Endodermal cell (in vitro differentiated cells): ENCODE measurements at places on chromosomes 4 and X.

DNA sequence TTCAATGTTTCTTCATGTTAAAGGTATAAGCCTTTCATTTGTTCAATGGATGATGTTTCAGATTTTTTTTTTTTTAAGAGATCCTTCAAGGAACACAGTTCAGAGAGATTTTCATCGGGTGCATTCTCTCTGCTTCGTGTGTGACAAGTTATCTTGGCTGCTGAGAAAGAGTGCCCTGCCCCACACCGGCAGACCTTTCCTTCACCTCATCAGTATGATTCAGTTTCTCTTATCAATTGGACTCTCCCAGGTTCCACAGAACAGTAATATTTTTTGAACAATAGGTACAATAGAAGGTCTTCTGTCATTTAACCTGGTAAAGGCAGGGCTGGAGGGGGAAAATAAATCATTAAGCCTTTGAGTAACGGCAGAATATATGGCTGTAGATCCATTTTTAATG, 75.8 kb downstream of the NPNT start:
- no peak overlapping the region for H3K27ac ChIP-seq
- H3K4me1 ChIP-seq: no peaks in the 10 kb centered on the region
- no peaks in the 10 kb centered on the region for H3K36me3 ChIP-seq

DNA sequence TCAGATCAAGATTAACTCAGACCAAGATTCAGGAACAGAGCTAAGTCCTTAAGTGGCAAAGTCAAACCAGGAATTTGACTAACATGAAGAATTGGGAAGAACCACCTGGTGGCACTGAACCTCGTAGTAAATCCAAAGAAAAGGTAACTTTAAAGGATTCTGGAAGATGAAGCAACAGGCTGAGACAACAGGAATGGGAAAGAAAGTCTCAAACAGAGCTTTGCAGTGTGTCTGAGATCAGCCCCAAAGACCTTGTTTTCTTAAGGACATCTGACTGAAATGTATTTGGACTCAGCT, 126.1 kb downstream of the ASB9 start:
- H3K27ac ChIP-seq: no peak overlapping the region
- H3K4me3 ChIP-seq: no peak overlapping the region
- no peak for DNase-seq
- H3K4me1 ChIP-seq: peaks cover 4% of the 10 kb centered on the region
- no peaks in the 10 kb centered on the region for H3K36me3 ChIP-seq

GRCh38 chr4:577499-578450, 1.7 kb upstream of the TMEM271 start:
- H3K36me3 ChIP-seq: no peaks in the 10 kb centered on the region
- no peak overlapping the region for H3K27ac ChIP-seq
- DNase-seq: peak; percentile 88
- H3K27me3 ChIP-seq: peaks cover 88% of the 10 kb centered on the region

DNA sequence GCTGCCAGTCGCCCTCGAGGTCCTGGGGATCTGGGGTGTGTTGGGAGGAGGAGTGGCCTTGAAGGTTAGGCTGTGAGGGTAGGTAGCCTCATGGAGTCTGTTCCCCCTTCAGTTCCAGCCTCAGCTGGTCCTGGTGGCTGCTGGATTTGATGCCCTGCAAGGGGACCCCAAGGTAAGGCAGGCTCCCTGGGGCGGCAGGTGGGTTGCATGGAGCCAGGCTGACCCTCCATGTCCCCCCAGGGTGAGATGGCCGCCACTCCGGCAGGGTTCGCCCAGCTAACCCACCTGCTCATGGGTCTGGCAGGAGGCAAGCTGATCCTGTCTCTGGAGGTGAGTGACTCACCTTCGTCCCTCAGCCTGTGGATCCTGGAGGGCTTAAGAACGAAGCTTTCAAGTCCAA, 11.6 kb upstream of the ERAS start:
- no peak overlapping the region for H3K4me3 ChIP-seq
- no peak overlapping the region for H3K27ac ChIP-seq
- peaks cover 8% of the 10 kb centered on the region for H3K36me3 ChIP-seq
- no peak for DNase-seq
- no peaks in the 10 kb centered on the region for H3K27me3 ChIP-seq

DNA sequence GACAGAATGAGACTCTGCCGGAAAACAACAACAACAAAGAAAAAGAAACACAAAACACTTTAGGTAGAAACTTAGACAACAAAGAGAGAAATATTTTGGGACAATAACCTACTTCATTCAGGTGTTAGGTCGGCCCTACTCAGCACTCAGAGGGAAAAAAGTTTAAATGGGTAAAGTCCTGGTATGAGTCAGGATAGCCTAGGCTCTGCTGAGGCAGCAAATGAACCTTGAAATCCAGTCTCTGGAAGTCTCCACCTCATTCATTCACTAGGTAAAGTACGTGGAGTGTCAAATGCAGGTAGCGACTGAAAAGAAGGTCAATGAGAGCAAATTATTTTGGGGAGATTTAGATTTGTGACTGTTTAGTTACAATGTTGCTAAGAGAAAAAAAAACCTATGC, 127.4 kb downstream of the FHDC1 start:
- no peaks in the 10 kb centered on the region for H3K27me3 ChIP-seq
- H3K4me3 ChIP-seq: no peak overlapping the region
- no peak overlapping the region for H3K27ac ChIP-seq
- H3K36me3 ChIP-seq: no peaks in the 10 kb centered on the region
- H3K4me1 ChIP-seq: peaks cover 4% of the 10 kb centered on the region
- no peak for DNase-seq

DNA sequence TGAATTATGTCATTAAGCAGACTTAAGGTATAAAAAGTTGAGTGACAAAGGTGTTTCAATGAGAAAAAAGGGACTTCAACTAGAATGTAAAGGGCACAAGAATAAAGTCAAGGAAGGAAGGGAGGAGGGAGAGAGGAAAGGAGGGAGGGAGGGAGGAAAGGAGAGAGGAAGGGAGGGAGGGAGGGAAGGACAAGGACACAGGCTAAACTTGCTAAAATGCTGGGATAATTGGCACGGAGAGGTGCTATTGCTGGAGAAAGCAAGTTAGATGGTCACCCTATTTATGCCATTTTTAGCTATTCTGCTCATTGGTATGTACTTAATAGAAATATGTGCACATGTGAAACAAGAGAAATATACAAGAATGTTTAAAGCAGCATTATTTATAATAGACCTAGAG, 44.9 kb upstream of the SPP1 start:
- no peak for DNase-seq
- H3K27ac ChIP-seq: no peak overlapping the region
- H3K4me1 ChIP-seq: no peaks in the 10 kb centered on the region
- H3K27me3 ChIP-seq: no peaks in the 10 kb centered on the region
